Thymus (tissue), 14 donors: ENCODE measurements at places on chromosomes 6 and 20. TPM values are rescaled to one million over a fixed set of nuclear protein-coding genes. Genes with fewer than 3 reads are reported as not detected.

UBD gene
- 155 TPM for polyA plus RNA-seq

GRCh38 chr20:32113591-32114260 is 4.2 kb downstream of the TM9SF4 start:
- DNase-seq = no peak

- no peak for DNase-seq
Observed at GRCh38 chr6:32982702-32983492, 14.5 kb downstream of the BRD2 start.

DNA sequence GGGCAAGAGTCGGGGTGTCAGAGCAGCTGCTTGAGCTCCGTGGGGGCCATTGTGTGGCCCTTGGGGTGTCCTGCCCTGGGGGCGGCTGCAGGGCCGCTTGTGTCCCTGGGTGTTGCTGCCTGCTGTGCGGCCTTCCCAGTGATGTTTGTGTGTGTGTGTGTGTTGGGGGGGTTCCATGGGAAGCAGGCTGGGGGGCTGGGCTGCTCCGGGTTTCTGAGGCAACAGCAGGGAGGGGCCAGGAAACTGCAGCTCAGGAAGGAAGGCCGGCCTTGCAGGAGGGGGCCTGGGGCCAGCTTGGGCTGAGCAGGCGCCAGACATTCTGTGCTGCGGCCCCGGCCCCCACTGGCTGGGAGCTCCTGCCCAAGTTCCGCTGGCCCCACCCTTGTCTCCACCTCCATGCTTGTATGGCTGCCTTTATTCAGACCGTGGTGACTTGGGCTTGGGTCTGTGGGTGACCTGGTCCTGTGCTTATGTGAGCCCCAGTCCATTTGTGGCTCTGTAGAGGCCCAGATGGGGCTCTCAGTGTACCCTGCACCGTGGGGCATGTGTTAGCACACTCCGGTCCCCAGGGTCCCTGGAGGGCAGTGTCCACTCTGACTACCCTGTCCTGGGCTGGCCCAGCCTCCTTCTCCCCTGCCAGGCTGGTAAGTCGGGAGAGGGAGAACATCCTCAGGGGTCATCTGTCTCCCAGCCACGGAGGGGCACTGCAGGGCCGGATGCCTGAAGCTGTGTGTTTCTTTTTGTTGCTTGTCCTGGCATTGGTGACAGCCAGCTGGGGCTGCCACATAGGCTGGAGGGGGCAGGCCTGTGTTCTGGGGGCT is 4.6 kb upstream of the SOX18 start:
- DNase-seq = no peak

PRR3 gene
- polyA plus RNA-seq = 16.7 TPM

- no peak for DNase-seq
Observed at GRCh38 chr6:49550492-49551077, at the start of gene C6orf141. Gene C6orf141 (plus strand): TSS chr6:49550668. CDS start chr6:49550793, 125 bp downstream.

DNA sequence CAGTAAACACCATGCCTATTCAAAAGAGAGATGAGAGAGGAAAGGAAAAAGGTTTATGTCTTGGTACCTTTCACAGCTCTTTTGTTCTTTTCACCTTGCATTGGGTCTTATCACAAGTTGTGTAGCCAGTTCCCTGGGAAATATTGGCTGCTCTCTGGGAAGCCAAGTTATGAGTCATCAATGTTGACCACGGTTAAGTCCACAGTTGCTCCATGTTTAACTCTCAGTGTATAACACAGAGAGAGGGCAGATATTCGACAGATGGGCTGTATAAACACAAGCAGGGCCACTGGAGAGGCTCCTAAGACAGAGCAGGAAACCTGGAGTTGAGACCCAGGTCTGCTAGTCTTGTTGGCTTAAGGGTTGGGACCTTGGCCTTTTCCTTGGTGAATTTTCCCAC is 718.6 kb downstream of the QKI start:
- no peak for DNase-seq

NHLRC1 gene
- 2.4 TPM for polyA plus RNA-seq

- DNase-seq = no peak
Observed at GRCh38 chr6:113476937-113477839, 380.0 kb upstream of the MARCKS start.

ZHX3 gene
- 4.1 TPM for polyA plus RNA-seq

DNA sequence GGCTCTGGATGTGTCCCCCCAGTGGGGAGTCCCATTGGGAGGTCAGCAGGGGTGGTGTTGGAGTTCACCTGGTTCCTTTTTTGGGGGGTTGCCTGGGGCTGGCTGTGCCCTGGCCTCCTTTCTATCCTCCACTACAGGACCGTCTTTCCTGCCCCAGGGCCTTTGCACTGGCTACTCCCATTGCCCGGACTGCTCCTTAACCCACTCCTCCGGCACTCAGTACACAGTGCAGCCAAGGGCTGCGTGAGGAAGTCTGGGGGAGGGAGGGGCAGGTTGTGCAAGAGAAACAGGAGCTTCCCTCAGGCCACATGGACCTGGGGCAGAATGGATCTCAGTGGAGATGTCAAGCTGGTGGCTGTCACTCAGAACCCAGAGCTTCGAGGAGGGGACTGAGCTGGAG is 429.3 kb upstream of the SULF2 start:
- DNase-seq = no peak

OR2B3 gene
- not detected for polyA plus RNA-seq

DNA sequence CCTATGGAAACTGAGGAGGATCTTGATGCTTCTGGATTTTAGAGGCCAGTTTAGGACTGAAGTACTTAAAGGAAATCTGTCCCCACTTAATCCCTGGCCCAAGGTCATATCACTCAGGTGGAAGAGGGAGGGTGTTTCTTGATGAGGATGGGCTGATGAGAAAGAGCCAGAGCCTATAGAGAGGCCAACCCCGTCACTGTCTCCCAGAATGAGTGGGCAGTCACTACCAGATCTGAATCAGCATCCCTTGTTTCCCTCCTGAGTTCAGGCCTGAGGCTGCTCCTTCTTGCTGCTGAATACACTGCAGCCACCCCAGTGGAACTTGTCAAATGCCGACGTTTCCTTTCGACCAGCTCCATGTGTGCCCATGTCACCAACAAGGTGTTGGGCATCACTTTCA is 14.8 kb downstream of the ARMC12 start:
- no peak for DNase-seq

- DNase-seq = no peak
Observed at GRCh38 chr6:35051396-35051795, 89.7 kb downstream of the TCP11 start.

GRCh38 chr6:82185948-82186535 is 61.5 kb downstream of the IBTK start:
- DNase-seq = no peak

TMEM170B gene
- polyA plus RNA-seq = 1.7 TPM

DNA sequence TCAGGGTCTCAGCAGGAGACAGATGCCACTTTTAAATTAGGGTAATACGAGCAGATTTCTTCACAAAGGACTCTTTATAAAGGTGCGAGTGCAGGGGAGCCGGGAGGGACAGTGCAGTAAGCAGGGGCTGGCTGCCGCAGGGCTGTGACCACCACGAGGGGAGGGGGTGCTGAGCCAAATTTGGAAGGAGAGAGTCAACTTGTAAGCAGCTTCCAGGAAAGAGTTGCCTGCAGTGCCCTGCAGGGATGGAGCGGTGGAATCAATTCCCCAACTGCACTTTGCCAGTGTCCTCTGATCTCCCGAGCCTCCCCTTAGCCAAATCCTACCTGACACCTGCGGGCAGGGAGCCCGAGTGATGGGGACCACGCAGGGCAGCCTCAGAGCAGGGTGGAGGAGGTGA is 13.9 kb upstream of the CCDC167 start:
- no peak for DNase-seq

- peak; percentile 89 for DNase-seq
Observed at GRCh38 chr20:53915446-53916172, 154.8 kb downstream of the BCAS1 start.

PCED1A gene
- 105 TPM for polyA plus RNA-seq

LRRC73 gene
- polyA plus RNA-seq = 0.11 TPM

GRCh38 chr6:142008016-142008735 is 124.5 kb upstream of the GJE1 start:
- DNase-seq = no peak

- DNase-seq = no peak
Observed at GRCh38 chr20:47737923-47738322, 47.4 kb downstream of the SULF2 start.

- no peak for DNase-seq
Observed at GRCh38 chr6:15528870-15529269, 134.0 kb downstream of the DTNBP1 start.

DNA sequence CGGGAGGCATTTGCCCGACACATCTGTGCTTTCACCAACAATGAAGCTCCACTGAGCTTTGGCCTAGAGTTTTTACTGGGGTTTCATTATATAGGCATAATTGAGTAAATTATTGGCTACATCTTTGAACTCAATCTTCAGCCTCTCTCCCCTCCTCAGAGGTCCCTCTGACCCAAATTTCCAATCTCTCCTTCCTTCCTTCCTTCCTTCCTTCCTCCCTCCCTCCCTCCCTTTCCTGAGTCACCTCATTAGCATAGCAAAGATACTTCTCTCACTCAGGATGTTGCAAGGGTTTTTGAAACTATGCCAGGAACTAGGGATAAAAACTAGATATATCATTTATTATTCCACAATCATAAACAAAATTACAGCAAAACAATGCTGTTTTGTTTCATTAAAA is 238.2 kb upstream of the PRND start:
- DNase-seq = no peak

- no peak for DNase-seq
Observed at GRCh38 chr20:48287021-48287494, 501.8 kb upstream of the SULF2 start.

DNA sequence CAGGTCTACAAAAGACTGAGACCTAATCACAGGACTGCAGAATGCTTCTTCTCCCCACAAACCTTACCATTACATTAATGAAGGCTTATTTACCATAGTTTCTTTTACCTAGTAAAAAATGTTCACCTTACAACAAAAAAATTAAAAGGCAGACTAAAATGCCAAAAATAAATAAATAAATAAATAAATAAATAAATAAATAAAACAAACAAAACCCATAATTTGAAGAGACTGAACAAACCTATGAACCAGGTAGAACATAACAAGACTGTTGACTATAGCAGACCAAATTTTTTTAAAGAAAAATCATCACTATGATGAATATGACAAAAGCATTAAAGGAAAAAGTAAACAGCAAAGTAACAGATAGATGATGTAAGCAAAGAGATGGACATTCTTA is 946.3 kb downstream of the EPHA7 start:
- DNase-seq = no peak

DNA sequence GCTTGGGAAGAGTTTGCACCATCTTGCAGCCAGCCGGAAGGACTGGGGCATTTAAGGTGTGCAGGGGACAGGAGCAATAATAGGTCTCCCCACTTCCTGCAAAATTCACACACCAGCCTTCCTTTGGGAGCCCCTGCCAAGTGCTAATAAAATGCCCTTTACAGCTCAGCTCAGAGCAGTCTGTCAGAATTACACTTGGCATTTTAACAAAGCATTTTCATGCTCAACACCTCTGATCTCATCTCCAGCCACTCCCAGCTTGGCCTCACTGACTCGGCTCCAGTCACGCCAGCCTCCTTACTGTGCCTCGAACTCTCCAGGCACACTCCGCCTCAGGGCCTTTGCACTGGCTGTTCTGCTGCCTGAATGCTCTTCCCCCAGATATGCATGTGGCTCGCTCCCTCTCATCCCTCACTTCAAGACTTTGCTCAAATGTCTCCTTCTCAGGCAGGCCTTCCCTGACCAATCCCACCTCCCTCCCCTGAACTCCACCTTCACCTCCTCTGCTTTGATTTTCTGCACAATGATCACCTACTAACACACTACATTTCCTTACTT is 43.7 kb downstream of the GRM4 start:
- no peak for DNase-seq

DCDC2 gene
- polyA plus RNA-seq = 0.25 TPM

DNA sequence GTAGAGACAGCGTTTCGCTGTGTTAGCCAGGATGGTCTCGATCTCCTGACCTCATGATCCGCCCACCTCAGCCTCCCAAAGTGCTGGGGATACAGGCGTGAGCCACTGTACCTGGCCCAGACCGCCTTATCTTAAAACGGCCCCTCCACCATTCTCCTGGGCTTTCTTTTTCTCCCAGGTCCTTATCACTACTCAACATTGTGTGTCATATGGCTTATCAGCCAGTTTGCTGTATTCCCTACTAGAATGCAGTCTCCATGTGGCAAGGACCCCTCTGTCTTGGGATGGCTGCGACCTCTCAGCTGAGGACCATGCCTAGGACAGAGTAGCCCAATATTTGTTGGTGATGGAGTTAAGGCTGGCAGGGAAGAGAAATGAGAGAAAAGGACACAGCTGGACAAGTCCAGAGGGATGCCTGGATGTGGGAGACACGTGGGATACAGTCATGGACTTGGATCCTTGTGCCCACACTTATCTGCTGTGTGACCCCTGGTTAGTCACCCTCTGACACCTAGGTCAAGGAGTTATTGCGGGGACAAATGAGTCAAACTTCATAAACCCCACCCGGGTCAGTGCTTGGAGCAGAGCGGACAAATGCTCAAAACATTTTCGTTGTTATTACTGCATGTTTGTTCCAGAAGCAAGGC is 24.0 kb downstream of the ADA start:
- DNase-seq = no peak

DNA sequence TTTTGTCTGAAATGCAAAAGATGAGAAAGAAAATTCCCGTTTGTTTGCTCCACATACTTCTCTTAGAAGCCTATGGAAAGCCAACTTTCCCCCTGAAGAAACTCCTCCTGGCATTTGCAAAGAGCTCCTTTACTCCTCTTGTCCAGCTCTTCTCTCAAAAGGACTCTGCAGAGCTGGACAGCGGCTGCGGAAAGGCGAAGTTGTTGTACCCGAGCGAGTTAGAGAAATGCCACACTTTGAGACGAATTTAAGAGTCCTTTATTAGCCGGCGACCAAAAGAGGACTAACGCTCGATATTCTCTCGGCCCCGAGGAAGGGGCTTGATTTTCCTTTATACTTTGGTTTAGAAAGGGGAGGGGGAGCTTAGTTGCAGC is 157.8 kb downstream of the TRIM27 start:
- no peak for DNase-seq

- DNase-seq = no peak
Observed at GRCh38 chr6:38164671-38165108, 345.2 kb downstream of the ZFAND3 start.

RCAN2 gene
- 5.9 TPM for polyA plus RNA-seq

F13A1 gene
- polyA plus RNA-seq = 22.5 TPM

DNA sequence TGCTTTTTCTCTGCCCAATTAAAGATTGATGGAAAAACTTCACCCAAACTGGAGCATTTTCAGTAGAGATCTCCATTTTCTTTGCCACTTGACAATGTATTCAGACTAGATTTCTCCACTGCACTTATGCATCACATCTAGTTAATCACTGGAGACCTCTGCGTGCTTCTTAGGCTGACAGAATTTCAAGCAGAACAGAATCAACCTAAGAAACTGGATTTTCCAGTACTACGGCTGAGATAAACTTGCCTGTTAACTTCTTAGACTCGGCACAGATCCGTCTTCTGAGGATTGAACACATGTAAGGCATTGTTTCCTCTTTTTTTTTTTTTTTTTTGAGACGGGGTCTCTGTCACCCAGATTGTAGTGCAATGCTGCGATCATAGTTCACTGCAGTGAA is 139.2 kb downstream of the LRRC1 start:
- DNase-seq = no peak

- no peak for DNase-seq
Observed at GRCh38 chr6:5411414-5411813, 150.1 kb downstream of the FARS2 start.

- no peak for DNase-seq
Observed at GRCh38 chr6:134115715-134116074, 63.3 kb upstream of the SLC2A12 start.

GRCh38 chr6:148761527-148762011 is 14.7 kb downstream of the UST start:
- no peak for DNase-seq

LRRN4 gene
- 0.02 TPM for polyA plus RNA-seq

BPIFB4 gene
- polyA plus RNA-seq = 0.64 TPM

GRCh38 chr6:163683105-163683622 is 268.6 kb downstream of the QKI start:
- DNase-seq = no peak

GRCh38 chr6:72275888-72276287 is 346.0 kb upstream of the KCNQ5 start:
- no peak for DNase-seq
